GM12892 (cell line): ENCODE measurements at places on chromosomes 7 and 10.

DNA sequence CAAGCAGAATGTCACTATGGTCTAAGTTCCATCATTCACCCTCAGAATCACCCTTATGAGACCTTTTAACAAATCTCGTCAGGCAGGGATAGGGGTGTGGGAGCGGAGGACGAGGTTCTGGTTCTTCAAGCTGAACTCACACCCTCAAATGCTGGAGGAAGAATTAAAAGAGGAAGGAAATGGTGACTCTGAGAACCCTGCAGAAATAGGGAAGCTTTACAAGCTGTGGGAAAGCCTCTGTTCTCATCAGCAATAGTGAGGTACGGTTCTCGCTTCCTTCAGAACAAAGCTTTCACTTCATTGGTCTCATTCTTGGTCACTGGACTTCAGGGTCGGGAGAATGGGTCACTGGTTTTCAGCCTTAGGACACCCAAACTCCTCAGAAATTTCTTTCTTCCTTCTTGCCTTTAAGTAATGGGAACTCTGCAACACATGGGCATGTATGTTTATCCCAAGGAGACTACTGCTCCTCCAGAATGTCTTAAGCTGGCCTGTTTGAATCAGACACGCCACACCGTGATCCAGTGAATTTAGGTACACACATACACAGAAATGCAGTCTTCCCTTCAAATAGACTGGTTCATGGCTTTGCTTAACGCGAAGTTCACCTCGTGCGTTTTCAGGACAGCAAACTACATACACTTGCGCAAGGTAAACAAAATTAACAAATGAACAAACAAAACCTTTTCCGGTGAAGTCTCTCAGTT, 226.0 kb downstream of the SFMBT2 start:
- no peak for DNase-seq

GRCh38 chr10:65196111-65196510, 1674.9 kb downstream of the REEP3 start:
- no peak for DNase-seq

GRCh38 chr10:88557256-88557655, 25.9 kb downstream of the RNLS start:
- DNase-seq: no peak

GRCh38 chr10:32155075-32155516, 98.9 kb upstream of the KIF5B start:
- DNase-seq: no peak

- peak; percentile 36 for DNase-seq
Measured at GRCh38 chr10:128178302-128178958, 52.2 kb upstream of the MKI67 start.

DNA sequence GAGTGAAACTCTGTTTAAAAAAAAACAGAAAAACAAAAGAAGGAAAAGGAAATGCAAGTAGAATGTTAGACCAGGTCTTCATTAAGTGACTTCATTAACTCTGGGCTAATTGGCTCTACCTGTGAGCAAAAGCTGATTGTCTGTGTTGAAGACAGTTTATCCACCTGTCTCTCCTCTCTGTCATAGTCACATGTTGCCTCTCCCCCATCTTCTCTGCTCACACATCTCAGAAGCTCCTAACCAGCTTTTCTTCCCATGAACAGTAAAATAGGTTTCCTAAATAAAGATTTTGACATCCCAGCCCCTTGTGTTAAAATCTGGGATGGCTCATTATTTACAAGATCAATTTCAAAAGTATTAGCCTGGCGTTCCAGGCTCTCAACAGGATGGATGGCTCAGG, 222.7 kb downstream of the CACNB2 start:
- DNase-seq: no peak

DNA sequence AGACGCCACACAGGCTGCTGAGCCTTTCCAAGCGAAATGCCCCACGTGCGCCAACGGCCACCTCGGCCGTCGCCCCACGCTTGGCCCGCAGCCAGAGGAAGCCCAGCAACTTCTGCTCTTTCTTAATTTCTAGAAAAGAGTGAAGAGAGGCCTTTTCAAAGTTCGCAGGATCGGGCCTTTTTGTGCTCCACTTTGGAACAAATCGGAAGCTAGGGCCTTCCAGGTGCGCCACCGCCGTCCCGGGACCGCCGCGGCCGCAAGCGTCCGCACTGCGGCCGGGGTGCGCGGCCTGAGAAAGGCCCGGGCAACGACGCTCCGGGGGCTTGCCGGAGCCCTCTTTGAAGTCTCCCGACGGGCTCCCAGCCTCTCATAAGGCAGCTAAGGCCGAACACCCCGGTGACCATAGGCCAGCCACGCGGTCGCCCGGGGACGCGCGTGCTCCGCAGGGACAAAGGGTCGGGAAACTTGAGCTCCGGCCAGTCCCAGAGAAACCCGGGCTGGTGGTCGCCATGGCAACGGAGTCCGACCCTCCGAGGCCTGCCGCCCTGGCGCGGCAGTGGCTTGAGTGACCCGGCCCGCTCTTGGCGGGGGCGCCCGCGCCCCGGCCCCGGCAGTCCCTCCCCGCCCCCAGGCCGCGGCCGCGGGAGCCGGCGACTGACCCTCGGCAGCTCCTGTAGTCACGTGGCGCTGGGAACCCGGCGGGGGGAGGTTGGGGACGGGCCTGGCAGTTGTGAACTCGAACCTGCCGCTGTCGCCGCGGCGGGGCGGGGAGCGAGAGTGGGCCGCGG, at the start of gene REPIN1:
Gene REPIN1 (plus strand): TSS at position 727 of the 788 bp plus-strand sequence. CDS start 890 bp downstream, outside the sequence.
- peak; percentile 82 for DNase-seq

DNA sequence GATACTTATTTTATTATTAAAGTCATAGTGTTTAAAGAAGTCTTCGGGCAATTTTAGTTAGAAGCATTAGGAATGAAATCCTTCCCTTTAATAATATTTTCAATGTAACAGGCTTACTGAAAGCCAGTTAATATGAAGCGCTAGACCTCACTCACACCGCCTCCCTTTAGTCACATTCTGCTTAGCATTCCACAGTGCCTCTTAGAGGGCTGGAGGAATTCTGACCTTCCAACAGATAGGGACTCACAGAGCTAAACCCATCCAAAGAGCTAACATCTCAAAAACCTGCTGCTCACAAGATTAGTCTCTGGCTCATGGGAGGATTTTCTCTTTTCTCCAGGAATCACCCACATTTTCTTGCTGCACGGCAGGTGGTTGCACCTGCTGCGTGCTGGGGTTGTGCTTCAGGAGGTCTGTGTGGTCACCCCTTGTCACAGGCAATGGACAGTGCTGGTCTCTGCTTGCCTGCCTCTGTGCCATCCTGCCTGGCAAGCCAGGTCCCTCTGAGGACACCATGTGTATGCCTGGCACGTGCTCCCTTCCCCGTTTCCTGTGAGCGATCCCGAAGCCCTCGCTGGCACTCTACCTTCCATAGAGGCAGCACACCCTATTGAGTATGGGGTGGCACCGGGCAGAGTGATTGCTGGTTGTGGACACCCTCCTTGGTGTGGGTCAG, 91.8 kb downstream of the KLF6 start:
- no peak for DNase-seq

DNA sequence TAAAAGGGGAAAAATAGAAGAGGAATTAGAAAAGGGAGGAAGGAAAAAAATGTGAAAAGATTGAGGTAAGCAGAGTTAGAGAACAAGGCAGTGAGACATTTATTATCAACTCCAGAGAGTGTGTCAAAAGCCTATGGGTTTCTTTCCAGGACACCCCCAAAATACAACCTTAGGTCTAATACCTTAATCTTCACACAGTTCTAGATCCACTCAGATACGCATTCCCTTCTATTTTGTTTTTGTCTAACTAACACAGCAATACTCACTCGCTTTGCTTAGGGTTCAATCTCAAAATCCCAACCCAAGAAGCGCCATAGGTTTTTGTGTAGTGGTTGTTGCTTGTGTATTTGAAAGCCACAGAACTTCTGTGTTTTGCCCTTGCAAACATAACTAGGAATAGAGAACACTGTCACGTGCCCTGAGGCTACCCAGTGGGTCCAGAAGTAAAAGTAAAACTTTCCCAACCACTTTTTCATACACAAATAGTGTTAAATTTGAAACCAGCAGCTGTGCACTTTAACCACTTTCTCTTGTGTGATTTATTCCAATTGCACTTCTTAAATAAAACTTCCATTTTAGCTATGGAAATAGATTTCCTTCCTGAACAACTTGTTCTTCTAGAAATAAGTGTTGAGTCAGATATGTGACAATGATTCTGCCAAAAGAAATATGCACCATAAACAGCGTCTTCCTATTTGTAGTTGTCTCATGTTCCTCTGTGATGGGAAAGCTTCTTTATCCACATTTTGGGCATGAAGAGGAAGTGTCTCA, 414.7 kb upstream of the GHITM start:
- DNase-seq: no peak

GRCh38 chr7:7351832-7352231, 169.5 kb downstream of the C1GALT1 start:
- no peak for DNase-seq
